ENCODE measurements at places on chromosomes 3 and 15. TPM values are rescaled to one million over a fixed set of nuclear protein-coding genes. Genes with fewer than 3 reads are reported as not detected.
A peak's percentile ranks its signal among the peaks of the same experiment; 100 is the strongest.

The ADAMTSL3 gene
- 12.5 TPM for total RNA-seq

The SLC22A13 gene
- under 0.01 TPM for total RNA-seq

DNA sequence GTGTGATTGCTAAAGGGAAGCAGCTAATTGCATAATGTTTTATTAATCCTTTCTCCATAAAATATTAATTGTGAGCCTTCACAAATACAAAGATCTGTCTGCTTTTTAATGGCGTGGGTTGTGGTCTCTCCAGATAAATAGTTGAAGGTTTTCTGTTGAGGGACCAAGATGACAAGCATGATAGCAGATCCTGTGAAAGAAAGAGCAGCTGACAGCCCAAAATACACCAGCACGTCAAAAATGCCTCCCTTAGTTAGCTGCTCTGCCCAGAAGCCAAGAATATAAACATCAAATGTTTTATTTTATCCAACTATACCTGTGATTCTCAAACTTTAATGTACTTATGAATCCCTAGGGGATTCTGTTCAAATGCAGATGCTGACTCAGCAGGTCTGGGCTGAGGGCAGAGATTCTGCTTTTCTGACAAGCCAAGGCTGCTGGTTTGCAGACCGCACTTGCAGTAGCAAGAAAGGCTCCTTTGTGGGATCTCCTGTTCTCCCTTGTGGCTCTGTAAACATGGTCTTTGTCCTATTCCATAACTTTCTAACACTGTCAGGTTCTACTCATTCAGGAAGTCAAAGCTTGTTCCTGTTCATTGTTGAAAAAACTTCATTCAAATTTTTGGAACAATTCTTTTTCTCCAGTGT is 119.1 kb upstream of the SLC25A36 start:
- no peak for DNase-seq

DNA sequence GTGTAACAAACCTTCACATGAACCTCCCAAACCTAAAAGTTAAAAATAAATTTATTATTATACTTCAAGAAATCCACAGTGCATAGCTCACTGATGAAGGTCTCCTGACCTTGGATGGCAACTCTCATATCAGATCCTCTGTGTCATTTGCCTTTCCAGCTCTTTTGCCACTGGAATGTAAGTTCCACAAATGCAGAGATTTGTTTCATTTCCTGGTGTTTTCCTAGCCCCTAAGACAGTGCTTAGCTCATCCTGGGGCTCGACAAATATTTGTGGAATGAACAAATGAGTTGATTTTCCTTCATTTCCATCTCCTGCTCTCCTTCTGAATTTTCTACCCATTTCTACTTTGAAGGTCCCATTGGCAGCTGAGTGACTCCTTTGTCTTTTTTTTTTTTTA is 56.0 kb downstream of the FRMD4B start:
- peak; percentile 38 for DNase-seq

DNA sequence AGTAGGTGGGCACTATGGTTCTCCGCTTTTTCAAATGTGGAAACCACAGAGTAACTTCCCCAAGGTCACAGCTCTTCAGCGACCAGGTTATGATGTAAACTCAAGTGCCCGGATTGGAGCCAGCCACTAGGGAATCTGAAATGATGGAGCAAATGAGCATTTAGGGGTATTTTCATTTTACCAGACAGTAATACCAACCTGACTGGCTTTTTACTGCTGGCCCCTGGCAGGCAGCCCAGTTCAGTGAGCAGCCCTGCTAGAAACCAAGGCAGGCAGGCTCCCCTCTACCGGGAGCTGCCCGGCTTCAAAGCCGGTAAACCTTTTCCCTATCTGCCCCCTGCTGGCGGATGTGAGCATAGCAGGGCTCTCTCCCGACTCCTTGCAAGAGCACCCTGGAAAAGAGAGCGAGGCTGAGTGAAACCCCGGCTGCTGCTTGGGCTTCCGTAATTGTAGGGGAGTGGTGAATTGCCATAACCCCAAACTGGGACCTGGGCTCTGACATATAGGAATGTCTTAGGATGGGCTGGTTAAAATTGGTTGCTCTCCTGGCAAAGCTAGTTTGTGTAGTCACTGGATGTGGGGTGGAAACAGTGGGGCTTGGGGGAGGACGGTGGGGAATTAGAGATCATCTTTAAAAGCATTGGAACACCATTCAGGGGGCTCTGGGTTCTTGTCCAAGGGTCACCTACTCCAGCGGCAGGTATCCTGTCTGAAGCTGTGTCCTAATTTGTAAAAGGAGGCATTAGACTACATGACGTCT is 98.0 kb upstream of the TNFAIP8L3 start:
- peak; percentile 91 for DNase-seq

DNA sequence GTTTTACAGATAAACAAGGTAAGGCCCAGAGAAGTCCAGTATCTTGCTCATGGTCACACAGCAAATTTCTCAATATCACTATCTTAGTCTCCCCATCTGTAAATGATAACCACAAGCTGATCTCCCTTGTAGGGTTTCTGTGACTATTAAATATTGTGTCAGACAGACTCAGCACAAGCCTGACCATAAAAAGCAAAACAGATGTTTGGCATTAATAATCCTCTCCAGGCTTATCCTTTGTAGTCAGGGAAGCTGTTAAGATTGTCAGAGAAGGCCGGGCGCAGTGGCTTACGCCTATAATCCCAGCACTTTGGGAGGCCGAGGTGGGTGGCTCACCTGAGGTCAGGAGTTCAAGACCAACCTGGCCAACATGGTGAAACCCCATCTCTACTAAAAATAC is 173.2 kb upstream of the PRICKLE2 start:
- DNase-seq: no peak

Data from lung microvascular endothelial cell (primary cell).